ENCODE measurements at places on chromosomes 3 and 15.
A peak's percentile ranks its signal among the peaks of the same experiment; 100 is the strongest.

GRCh38 chr15:67176195-67176971, 78.1 kb downstream of the AAGAB start:
- DNase-seq, result no peak

DNA sequence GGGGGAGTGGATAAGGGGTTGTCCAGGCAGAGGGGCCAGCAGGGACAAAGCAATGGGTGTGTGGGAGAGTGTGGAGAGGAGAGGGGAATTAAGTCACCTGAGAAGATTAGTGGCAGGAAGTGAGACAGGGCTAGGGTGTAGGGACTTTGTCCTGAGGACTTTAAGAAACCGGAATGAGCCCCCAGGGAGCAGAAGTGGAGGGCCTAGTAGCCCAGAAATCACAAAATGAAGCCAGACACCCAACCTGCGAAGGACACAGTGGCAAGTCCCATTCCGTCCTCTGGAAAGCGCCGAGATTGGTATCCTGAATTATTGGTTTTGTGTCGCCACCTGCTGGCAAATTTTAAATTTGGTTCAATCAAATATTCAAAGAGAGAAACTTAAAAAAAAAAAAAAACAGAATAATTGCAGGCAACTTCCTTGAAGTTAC, 78.0 kb upstream of the SLC25A36 start:
- peak; percentile 48 for DNase-seq

- DNase-seq, result no peak
These were observed 176.5 kb upstream of the PLSCR5 start for GRCh38 chr3:146781606-146782005.

DNA sequence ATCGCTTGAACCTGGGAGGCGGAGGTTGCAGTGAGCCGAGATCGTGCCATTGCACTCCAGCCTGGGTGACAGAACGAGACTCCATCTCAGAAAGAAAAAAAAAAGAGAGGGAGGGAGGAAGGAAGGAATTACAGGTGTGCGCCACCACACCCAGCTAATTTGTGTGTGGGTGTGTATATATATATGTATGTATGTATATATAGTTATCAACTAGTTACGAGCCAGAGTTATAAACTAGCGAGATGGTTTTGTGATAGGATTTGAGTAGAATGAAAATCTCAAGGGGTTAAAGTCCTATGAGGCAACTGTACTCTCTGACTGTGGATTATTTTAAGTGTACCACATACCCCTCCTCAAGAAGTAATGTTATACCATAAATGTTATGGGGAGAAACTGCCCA, 50.9 kb upstream of the SIN3A start:
- DNase-seq, result no peak

- DNase-seq, result no peak
These were observed 2.9 kb upstream of the NME9 start for GRCh38 chr3:138332472-138333073.

DNA sequence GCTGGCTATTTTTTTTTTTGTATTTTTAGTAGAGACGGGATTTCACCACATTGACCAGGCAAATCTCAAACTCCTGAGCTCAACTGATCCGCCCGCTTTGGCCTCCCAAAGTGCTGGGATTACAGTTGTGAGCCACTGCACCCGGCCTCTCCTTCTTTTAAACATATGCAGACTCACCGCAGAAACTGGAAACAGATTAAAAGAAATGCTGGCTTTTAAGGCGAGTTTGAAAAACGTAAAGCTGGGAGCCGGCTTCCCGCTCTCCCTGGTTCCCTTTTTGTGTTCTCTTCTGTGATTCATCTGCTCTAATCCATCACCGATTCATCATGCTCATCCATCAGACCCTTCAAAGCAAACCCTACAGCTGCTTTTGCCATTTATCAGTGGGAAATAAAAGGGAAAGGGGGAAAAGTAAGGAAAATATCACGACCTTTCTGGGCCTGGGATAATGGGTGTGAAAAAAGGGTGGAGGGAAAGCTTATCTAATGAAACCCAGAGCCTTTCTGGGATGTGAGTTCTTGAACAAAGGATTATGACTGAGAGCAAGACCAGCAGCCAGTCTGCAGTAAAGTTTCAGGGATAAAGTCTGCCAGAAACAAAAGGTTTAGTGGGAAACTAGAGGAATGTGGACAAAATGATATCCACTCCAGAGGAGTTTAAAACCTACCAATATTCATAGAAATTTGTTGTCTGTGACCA, 92.3 kb upstream of the LRIG1 start:
- no peak for DNase-seq

- no peak for DNase-seq
These were observed 183.2 kb upstream of the NR2E3 start for GRCh38 chr15:71627188-71627587.

- no peak for DNase-seq
These were observed 148.5 kb downstream of the WDR76 start for GRCh38 chr15:43975326-43975725.

- no peak for DNase-seq
These were observed 127.4 kb downstream of the NR2E3 start for GRCh38 chr15:71937650-71938311.

DNA sequence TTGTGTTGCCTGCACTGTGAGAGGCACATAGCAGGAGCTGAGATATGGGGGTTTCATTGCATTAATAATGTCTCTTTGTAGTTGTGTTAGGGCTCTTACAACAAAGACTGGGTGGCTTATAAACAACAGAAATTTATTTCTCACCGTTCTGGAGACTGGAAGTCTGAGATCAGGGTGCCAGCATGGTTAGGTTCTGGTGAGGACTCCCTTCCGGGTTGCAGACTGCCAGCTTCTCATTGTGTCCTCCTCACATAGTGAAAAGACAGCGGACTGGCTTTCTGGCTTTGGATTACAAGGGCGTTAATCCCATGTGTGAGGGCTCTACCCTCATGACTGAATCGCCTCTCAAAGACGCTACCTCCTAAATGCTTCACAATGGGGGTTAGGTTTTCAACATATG, 20.6 kb downstream of the TMEM108 start:
- DNase-seq, result no peak

GRCh38 chr3:130934442-130935089, 40.7 kb downstream of the ATP2C1 start:
- no peak for DNase-seq

- DNase-seq, result no peak
These were observed 16.1 kb upstream of the AHSG start for GRCh38 chr3:186596568-186597287.

DNA sequence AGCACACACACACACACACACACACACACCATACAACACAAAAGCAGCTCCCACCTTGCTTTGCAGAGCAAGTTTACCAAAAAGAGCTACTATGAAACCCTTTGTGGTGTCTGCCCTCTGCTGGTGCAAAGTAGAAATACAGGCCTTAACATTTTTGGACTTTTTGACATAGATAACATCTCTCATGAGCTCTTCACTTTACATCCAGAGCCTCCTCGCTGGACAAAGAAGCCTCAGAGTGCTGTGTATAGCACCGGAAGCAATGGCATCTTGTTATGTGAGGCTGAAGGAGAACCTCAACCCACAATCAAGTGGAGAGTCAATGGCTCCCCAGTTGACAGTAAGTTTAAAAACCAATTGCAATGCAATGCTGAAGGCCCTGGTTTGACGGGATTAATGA, 157.9 kb downstream of the CHL1 start:
- DNase-seq, result peak; percentile 5

GRCh38 chr15:69562116-69562515, 109.5 kb downstream of the RPLP1 start:
- DNase-seq, result no peak

GRCh38 chr3:189458528-189458927, 172.7 kb upstream of the TP63 start:
- DNase-seq, result no peak

DNA sequence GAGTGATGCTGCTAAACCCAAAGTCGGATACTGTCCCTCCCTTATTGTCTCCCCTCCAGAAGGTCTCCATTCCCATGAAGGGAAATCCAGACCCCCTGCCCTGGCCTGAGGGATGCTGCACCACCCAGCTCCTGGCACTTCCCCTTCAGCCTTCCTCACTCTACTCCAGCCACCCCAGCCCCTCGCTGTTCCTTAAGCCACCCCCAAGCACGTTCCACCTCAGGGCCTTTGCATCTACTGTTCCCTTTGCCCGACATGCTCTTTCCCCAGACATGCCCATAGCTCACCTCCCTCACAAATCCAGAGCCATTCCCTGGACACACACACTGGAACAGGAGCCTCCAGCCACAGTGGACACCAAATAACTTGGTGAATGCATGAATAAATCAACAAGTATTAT, 8.1 kb downstream of the WNT7A start:
- DNase-seq, result no peak

DNA sequence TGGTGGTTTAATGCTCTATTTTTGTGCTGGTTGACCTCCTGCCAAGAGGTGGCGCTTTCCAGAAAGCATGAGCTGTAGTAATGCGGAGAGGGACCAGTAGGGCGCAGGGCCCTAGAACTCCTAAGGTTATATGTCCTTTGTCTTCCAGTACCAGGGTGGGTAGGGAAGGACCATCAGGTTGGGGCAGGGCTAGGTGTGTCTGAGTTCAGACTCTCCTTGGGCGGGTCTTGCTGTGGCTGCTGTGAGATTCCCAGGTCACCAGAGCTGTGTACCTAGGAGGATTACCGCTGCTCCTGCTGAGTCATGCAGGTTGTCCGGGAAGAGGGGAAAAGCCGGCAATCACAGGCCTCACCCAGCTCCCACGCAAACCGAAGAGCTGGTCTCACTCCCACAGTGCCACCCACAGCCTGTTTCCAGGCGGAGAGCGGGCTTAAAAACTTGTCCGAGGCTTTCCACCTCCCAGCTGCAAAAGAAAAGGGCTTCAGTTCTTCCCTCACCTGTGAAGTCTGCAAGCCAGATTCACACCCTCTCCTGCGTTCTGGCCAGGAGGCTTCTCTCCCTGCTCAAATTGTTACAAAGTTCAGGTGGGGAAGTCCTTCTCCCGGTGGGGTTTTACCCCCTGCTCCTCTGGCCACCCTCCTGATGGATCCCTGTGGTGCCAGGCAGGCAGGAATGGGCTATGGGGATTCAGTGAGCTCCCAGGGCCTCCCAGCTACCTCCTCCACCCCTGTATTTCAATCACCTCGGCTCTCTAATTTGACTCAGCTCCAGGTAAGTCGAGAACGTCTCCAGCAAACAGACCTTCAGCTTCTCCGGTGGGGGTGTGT, 37.7 kb upstream of the BCHE start:
- DNase-seq, result no peak

GRCh38 chr15:65949491-65949890, 80.2 kb downstream of the RAB11A start:
- DNase-seq, result no peak

DNA sequence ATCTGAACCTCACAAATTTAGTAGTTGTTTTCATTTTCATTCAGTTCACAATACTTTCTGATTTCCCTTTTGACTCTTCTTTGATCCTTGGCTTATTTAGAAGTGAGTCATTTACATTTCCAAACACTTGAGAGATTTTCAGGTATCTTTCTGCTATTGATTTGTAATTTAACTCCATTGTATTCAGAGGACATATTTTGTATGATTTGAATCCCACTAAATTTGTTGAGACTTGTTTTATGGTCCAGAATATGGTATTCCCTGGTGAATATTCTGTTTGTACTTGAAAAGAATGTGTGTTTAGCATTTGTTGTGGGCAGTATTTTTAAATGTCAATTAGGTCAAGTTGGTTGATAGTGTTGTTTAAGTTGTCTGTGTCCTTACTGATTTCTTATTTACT, 29.6 kb downstream of the FAN1 start:
- DNase-seq, result no peak

DNA sequence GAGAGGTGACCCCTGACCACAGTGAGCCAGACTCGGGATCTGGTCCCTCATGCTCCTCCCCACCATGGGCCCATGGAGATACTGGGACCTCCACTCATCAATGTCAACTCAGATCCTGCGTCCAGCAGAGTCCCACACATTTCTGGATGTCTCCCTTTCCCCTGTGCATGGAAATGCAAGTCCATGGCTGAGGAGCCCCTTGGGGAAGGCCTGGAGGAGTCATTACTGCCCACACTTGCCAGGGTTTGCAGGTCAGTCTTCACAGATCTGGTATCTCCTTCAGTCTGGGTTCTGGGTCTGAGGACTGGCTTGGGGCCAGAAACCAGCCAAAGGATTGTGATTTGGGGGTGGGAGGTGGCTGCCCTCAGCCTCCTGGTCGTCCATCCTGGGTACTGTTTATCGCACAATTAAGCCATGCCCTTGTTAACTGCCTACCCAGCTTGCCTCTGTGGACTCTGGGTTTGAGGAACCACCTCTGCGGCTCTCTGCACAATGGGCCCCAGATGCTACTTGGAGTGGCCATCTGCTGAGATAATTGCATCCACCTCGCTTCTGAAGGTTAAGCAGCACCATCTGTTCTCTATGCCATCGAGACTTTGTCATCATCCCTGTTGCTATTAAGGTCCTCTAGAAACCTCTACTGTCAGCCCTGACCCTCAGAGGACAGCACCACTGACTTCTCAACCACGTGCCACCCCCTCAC, 49.9 kb upstream of the KLF13 start:
- no peak for DNase-seq

GRCh38 chr15:68113751-68114150, 59.6 kb downstream of the PIAS1 start:
- DNase-seq, result no peak

DNA sequence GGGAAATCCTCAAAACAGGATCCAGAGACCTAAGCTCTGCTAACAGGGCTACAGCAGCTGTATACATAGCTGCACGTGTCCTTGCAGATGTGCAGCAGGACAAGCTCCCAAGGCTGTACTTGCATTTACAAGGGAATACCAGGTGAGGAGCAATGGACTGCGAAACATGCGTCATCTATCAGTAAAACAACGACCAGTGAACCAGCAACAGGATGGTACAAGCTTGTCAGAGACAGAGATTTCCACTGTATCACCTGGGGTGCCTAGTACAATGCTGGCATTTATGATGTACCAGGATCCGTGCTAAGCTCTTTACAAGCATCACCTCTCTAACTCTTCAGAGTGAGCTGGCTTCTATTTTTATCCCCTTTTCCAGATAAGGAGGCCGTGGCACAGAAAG, 227.3 kb downstream of the FOXP1 start:
- DNase-seq, result no peak

DNA sequence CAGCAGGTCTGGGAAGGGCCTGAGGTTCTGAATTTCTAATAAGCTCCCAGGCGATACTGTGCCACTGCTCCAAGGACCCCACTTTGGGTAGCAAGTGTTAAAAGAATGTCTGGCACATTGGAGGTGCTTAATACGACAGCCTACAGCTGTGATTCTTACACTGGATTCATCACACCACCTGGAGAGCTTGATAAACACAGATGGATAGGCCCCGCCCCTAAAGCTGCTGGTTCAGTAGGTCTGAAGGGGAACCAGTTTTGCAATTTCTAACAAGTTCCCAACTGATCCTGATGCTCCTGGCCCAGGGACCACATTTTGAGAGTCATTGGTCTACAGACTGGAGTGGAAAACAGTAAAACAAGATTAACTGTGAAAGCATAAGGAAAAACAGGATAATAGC, 124.8 kb upstream of the ST8SIA2 start:
- DNase-seq, result no peak

DNA sequence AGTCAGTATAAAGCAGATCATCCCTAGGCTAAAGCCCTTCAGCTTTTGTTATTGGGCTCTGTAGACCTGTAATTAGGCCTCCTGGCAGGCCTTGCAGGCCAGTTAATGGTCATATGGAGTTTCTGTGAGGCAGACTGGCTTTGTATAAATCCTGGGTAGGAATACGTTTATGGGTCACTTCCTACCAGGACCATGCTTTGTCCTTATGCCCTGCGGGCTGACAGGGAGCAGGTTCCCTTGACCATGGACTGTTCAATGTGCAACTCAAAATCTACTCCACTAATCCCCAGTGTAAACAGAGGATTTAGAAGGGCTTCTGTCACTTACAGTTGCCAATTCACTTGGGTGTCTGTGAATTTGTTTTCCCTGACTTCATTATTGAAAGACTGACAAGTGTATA, 202.7 kb upstream of the MLF1 start:
- no peak for DNase-seq
